Peyer's patch (tissue), 4 donors: ENCODE measurements at places on chromosomes 2 and 18.

DNA sequence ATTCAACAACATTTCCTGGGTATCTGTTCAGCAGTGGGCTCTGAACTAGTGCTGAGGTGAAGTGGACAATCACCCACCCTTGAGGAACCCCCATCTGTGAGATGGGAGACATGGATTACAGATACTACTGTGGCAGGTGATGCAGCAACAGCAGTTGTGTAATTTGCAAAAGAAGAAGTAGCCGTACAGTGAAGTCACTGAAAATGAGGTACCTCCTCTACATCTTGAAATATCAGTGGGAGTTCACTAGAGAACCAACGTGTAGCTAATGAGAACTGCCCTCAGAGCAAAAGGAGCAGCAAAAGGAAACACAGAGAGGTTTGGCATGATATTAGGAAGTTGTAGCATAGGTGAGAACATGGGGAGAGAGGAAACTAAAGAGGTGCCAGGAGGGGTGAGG is 41.3 kb downstream of the VSNL1 start:
- DNase-seq, result no peak

DNA sequence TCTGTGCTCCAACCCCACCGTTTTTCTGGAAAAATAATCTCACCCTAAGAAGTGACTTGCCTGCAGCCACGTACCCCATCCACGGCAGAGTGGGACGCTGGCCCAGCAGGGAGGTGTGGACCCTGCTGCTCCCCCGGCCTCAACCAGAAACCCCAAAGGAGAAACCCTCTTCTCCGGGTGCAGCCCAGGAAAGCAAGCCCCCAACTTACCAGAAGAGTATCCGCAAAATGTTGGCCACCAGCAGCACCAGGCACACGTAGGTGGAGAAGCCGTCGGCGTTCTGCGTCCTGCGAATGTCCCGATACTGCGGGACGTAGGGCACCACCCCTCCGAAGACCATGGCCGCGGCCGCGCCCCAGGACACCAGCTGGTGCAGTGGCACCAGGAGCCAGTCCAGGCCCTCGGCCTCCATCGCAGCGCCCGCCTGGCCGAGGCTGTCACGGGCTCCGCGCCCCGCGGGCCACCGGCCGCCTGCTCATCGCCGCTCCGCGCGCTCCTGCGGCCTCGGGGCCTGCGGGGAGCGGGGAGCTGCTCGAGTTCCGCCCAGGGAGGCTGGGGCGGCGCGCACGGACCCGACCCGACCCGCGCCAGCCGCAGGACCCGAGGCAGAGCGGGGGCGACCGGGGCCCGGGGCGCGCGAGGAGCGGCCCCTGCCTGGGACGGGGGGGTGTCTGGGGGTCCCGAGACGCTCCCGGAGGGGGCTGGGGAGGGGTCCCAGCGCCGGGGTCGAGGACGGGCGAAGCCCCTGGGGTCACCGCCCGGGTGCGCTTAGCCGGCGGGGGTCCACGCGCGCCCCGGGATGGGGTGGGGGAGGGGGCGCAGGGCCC is 725 bp downstream of the SLC66A2 start:
- peak; percentile 53 for DNase-seq

DNA sequence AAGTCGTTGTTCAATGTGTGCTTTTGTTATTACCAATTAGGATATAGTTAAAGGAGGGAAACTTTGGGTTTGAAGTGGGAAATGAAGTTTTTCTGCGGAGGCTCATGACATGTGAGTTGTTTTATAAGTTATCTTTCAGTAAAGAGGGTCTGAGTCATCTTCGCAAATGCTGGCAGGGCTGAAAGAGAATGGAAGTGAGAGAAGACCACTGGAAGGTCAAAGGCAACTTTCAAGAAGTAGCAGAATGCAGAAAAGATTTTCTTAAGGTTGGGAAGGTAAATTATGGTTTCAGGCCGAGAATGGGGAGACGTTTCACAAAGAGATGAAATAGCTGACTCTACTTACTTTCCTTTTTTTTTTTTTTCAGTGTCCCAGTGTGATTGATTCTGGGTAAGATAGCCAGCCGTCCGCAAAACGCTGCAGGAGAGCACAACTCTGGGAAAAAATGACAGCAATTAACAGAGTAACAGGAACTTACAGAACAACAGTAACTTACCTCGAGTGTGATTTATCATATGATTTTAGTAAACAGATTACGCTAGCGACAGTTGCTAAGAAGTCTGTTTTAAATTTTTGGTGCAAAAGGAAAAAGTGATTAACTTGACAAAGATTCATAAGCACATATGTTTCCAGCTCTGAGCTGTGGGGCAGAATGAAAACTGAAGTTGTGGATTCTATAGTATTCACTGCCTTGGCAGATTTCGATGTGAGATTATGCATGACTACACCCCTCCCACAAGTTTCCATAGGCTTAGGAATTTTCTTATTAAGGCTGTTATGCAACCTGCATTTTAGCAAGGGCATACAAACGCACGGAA is 46.8 kb upstream of the ACTR3 start:
- no peak for DNase-seq

GRCh38 chr18:61948846-61949438 is 56.1 kb upstream of the RNF152 start:
- DNase-seq, result no peak
